ENCODE measurements at places on chromosomes 11 and 22. TPM values are rescaled to one million over a fixed set of nuclear protein-coding genes. Genes with fewer than 3 reads are reported as not detected.

DNA sequence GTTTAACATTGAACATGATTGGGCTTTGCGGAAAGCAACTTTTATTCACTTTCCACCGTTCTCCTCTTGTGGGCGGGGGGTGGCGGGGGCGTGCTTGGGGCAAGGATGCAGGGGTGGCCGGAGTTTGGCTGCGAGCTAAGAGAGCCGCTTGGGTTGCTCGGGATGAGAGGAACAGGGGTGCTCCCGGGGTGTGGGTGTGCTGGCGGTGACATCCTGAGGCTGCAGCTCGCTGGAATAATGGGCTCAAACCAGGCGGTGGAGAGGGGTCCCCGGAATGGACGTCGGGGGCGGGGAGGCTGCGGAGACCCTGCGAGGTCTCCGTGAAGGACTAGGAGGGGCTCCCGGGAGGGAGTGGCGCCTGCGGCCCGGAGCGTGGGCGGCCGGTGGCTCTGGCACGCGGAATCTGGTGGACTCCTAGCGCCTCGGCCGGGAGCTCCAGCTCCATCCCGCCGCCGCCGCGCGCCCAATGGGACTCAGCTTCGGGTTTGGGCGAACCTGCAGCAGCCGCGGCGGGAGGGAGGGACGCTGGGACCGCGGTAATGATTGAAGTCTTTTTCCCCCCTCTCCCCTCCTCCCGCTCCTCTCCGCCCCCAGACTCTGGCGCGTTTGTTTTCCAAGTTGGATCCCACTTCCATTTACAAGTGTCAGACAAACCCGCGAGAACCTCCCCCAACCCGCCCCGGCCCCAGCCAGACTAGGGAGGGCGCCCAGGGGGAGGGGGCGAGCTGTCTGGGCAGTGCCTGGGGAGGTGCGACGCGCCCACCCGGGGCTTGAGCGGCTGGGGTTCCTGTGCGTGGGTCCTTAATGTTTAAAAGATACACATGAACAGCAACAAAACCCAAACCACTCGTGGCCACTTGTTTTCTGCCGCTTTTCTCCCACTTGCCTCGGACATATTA is 2.0 kb downstream of the FAT3 start:
- no peaks in the 10 kb centered on the region for H3K36me3 ChIP-seq
- peak overlapping the region; percentile 56 for H3K4me3 ChIP-seq
- peaks cover 49% of the 10 kb centered on the region for H3K27me3 ChIP-seq
- peaks cover 3% of the 10 kb centered on the region for H3K4me1 ChIP-seq
- peak; percentile 62 for DNase-seq
- H3K27ac ChIP-seq: no peak overlapping the region

The C22orf42 gene
- not detected for total RNA-seq

GRCh38 chr22:36291831-36292740 is 39.2 kb downstream of the APOL1 start:
- no peak overlapping the region for H3K27ac ChIP-seq

GRCh38 chr11:60852117-60852981 is 3.4 kb downstream of the PTGDR2 start:
- DNase-seq: peak; percentile 18
- no peaks in the 10 kb centered on the region for H3K4me1 ChIP-seq
- H3K27me3 ChIP-seq: peaks cover 17% of the 10 kb centered on the region
- no peak overlapping the region for H3K4me3 ChIP-seq
- no peaks in the 10 kb centered on the region for H3K36me3 ChIP-seq

The BBOX1 gene
- not detected for total RNA-seq

GRCh38 chr11:30310623-30311022 is 12.3 kb upstream of the ARL14EP start:
- no peaks in the 10 kb centered on the region for H3K27me3 ChIP-seq
- H3K27ac ChIP-seq: no peak overlapping the region
- no peak for DNase-seq
- no peak overlapping the region for H3K4me3 ChIP-seq

The CCDC87 gene
- total RNA-seq: 2.7 TPM

- H3K36me3 ChIP-seq: no peaks in the 10 kb centered on the region
- H3K27me3 ChIP-seq: peaks cover 6% of the 10 kb centered on the region
- H3K4me3 ChIP-seq: no peak overlapping the region
Measured at GRCh38 chr11:36478700-36479329, 31.3 kb downstream of the TRAF6 start.

The BSX gene
- total RNA-seq: not detected

- H3K4me1 ChIP-seq: peaks cover 7% of the 10 kb centered on the region
- H3K27me3 ChIP-seq: no peaks in the 10 kb centered on the region
- H3K27ac ChIP-seq: peak overlapping the region; percentile 22
- H3K4me3 ChIP-seq: no peak overlapping the region
- H3K36me3 ChIP-seq: no peaks in the 10 kb centered on the region
- no peak for DNase-seq
Measured at GRCh38 chr11:74121804-74122203, 49.0 kb downstream of the C2CD3 start.

- H3K4me1 ChIP-seq: no peaks in the 10 kb centered on the region
- peaks cover 37% of the 10 kb centered on the region for H3K36me3 ChIP-seq
- no peak overlapping the region for H3K27ac ChIP-seq
- no peak for DNase-seq
- H3K4me3 ChIP-seq: no peak overlapping the region
- no peaks in the 10 kb centered on the region for H3K27me3 ChIP-seq
Measured at GRCh38 chr22:29511126-29511862, 31.3 kb downstream of the NEFH start.

DNA sequence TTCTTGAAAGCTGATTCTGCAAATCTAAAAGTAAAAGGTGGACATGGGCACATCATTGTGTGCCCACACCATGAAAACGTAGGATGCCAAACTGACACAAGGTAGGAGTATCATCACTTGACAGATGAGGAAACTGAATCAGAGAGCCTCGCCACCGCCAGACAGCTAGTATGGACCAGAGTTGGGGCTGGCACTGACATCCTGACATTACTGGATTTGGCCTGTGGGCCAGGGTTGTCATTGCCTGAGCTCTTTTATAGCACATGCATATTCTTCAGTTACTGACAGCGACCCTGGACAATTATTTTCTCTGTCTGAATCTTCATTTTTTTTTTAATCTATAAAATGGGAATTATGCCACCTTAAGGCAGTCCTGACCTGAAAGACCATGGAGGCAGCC is 16.5 kb downstream of the USP35 start:
- H3K27me3 ChIP-seq: no peaks in the 10 kb centered on the region
- H3K36me3 ChIP-seq: peaks cover 1% of the 10 kb centered on the region
- no peak overlapping the region for H3K4me3 ChIP-seq
- no peak overlapping the region for H3K27ac ChIP-seq

The CABP7 gene
- total RNA-seq: not detected

- H3K36me3 ChIP-seq: no peaks in the 10 kb centered on the region
- no peak overlapping the region for H3K4me3 ChIP-seq
- DNase-seq: no peak
- H3K27me3 ChIP-seq: no peaks in the 10 kb centered on the region
Measured at GRCh38 chr22:22943521-22944267, 56.1 kb downstream of the IGLL5 start.

- H3K36me3 ChIP-seq: no peaks in the 10 kb centered on the region
- no peak for DNase-seq
- H3K27me3 ChIP-seq: peaks cover 7% of the 10 kb centered on the region
- no peaks in the 10 kb centered on the region for H3K4me1 ChIP-seq
Measured at GRCh38 chr11:107856180-107856980, 2.2 kb downstream of the SLC35F2 start.

- no peak for DNase-seq
- no peaks in the 10 kb centered on the region for H3K27me3 ChIP-seq
Measured at GRCh38 chr22:39494471-39495120, 7.5 kb upstream of the MIEF1 start.
